Calu3 (cell line): ENCODE measurements at places on chromosomes 12 and 14.

DNA sequence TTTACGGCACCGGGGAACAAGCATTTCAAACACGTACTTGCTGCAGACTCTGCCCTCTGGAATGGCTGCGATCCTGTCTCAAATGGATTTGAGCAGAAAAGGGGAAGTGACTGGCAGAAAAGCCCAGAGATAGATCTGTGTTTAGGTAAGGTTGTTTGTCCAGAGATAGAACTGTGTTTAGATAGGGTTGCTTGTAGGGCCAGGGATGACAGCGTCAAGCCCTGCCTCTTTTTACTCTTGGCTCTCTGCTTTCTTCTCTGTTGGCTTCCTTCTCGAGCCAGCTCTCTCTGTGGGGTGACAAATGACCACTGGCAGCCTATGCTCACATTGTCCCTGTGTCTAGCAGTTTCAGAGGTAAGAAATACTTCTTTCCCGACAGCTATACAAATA is 11.4 kb downstream of the DGLUCY start:
- DNase-seq: no peak

GRCh38 chr12:89250213-89250612 is 102.1 kb downstream of the DUSP6 start:
- DNase-seq: no peak

DNA sequence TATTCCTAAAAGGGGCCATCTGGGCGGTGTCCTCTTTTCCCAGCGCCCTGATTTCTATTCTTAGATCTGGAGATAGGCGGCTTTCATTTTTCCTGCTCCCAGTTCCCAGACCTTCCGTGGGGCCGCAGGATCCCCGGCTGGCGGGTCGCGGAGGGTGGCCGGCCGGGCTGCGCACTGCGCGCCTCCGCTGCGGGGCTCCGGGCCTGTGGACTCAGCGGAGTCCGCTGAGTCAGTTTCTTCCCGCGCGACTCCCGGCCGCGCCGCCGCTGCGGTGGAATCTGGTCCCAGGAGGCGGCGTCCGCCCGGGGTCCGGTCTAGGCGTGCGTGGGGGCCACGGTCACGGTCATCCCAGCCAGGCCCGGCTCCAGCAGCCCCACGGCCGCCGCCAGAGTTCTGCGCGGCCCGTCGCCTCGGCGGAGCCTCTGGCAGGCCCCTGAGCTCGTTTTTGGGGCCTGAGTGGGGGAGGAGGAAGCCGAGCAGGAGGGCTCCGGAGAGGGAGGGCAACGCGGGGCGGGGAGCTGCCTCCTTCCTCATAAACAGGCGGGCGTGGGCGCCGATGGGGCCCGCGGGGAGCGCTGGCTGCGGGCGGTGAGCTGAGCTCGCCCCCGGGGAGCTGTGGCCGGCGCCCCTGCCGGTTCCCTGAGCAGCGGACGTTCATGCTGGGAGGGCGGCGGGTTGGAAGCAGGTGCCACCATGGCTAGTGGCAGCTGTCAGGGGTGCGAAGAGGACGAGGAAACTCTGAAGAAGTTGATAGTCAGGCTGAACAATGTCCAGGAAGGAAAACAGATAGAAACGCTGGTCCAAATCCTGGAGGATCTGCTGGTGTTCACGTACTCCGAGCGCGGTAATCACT is at the start of gene LRRK2:
Gene LRRK2 (plus strand): TSS at position 559 of the 853 bp plus-strand sequence. CDS start 135 bp downstream, at position 694.
- DNase-seq: peak; percentile 36

DNA sequence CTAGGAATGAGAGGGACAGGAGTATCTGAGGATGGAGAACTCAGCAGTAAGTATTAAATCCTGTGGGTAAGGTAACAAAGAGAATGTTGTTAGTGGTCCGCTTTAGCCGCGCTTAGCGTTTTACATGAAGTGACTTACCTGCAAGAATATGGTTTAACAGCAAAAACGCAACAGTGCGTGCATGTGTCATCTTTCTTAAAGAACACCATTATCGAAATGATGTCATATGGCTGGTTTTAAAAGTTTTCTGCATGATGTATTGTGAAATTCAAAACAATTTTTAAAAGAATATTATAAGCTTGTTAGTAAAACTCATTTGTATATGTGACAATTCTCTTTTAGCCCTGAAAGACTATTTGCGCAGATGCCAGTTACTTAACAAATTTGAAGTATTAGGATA is 1.7 kb downstream of the LEMD3 start:
- no peak for DNase-seq

DNA sequence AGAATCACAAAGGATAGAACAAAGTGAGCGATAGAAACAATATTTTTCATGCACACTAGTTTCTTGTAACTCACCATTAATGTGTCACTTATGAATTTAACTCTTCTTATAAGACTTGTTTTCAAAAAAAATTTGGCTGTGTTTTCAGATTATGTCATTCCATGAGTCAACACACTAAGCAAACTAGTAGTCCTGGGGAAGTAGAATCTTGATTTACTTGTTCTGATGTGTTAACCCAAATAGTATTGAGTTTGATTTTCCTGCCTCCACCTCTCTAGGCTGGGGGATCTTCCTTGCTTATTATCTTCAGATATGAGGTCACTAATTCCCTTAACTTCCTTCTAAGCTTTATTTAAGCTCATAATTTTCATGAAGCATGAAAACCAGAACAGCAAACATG is 151.0 kb upstream of the SEL1L start:
- DNase-seq: no peak

- no peak for DNase-seq
Measured at GRCh38 chr14:99966912-99967311, 98.3 kb upstream of the EVL start.

GRCh38 chr12:90970471-90970870 is 15.5 kb upstream of the CCER1 start:
- DNase-seq: peak; percentile 30

DNA sequence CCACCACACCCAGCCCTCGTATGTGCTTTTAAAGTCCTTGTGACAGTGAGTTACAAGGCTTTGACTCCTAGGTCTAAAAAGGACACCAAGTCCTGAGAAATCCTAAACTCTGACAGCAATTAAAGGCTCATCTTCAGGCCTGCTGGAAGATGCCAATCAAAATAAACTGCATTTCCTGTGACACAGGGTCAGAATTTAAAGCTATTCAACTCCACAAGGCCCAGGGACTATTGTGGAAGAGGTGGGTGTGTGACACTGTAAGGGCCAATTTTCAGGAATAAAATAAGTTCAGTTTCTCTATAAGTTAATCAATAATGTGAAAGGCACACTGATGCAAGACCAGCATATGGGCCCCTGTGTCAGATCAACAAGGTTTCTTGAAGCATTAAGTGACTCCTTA is 69.5 kb upstream of the HECTD1 start:
- no peak for DNase-seq

DNA sequence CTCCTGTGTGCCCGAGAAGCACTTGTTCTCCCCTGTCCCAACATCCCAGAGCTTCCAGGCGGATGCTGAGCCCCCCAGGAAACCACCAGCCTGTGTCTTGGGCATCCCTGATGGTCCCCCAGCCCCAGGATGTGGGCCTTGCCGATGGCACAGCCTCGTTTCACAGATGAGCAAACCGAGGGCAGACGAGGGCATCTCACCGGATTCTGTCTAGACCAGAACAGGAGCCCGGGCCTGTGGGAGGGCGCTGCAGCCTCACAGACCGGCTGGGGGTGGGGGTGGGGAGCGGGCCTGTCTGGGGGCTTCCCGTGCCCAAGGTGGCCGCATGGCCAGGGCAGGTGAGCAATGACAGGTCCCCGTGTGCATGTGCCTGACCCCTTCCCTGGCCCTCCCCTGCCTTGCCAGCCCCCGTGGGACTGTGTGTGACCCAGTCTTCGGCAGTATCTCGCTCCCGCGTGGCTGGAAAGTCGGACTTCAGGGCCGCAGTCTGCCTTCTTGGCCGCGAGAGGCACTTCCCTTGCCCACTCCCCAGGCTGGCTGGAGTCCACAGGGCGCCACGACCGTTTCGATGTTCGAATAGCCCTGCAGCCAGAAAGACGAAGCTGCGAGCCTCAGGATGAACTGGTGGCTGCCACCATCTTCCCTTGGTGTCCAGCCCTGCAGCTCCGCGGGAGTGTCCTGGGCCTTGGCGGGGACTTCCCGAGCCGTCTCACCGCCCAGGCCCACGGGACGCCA is 8.9 kb downstream of the RFLNA start:
- DNase-seq: no peak

GRCh38 chr12:104399740-104400612 is 56.8 kb upstream of the CHST11 start:
- no peak for DNase-seq

GRCh38 chr12:11998944-11999315 is 71.8 kb upstream of the BCL2L14 start:
- no peak for DNase-seq

DNA sequence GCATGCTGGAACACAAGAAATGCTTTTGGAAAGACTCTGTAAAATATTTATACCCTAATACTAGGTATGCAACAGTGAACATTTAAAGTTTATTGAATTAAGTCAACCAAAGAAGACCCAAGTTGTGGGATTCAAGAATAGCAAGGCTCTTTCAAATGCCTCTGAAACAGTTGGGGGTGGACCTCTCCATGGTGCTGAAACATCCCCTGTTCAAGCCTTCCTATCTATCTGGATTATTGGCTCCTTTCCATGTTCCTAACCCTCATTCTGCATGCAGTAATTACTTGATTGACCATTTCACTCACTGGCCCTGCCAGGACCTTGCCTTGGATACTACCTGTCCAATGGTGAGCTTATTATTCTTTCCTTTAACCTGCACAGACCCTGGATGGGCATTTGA is 349.7 kb downstream of the NRXN3 start:
- DNase-seq: peak; percentile 38

DNA sequence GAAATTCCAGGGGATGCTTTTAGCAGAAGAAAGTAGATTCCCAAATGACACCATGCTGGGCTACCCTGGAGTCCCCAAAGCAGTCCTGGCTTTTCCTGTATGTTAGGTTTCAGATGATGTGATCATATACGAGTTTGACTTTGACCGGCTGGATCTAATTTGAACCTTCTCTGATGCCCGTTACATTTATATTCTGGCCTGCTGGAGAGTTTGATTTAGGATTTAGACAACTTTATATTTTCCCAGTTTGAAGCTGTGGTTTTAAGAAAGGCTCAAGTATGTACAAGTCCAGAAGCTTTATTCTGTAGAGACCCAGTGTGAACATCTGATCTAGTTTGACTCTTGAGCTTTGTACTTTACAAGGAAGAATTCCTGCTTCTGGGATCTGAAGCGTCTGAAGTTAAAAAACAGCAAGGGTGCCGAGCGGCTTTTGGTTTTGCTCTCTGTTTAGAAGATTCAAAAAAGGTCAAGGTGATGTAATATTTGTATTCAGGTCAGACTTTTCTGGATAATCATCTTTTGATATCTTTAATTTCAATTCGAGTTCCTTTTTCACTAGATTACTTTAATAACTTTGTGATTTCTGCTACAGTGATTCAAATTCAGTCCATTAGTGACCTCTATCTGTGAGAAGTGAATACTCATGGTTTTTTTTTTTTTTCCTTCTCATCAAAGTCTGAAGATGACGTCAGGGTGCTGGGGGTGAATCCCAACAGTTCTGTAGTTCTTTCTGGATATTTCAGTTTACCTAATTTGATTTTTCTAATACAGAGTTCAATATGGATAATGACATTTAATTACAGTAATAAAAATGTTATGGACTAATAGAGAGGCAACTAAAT is 6.3 kb downstream of the FLRT2 start:
- DNase-seq: no peak

GRCh38 chr12:116458492-116458891 is 100.7 kb upstream of the MAP1LC3B2 start:
- no peak for DNase-seq
